ENCODE measurements at places on chromosomes 5 and 9. TPM values are rescaled to one million over a fixed set of nuclear protein-coding genes. Genes with fewer than 3 reads are reported as not detected.

DNA sequence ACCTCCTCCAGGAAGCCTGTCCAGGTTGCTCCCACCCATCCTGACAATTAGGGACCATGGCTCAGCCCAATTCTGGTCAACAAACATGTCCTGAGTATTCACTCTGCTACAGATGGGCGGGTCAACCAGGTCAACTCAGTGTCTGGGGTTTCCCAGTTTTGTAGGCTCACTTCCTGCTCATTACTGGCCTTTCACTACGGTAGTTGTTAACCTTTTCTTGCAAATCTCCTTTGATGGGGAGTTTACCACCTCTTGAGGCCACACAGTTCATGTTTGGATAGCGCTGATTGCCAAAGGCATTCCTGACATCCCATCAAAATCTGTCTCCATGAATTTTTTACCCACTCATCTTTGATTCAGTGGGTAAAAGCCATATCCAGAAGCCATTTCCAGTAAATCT is 13.8 kb downstream of the TMEM8B start:
- H3K27me3 ChIP-seq: no peaks in the 10 kb centered on the region
- H3K4me1 ChIP-seq: peaks cover 18% of the 10 kb centered on the region
- DNase-seq: no peak
- no peak overlapping the region for H3K27ac ChIP-seq
- H3K4me3 ChIP-seq: no peak overlapping the region

DNA sequence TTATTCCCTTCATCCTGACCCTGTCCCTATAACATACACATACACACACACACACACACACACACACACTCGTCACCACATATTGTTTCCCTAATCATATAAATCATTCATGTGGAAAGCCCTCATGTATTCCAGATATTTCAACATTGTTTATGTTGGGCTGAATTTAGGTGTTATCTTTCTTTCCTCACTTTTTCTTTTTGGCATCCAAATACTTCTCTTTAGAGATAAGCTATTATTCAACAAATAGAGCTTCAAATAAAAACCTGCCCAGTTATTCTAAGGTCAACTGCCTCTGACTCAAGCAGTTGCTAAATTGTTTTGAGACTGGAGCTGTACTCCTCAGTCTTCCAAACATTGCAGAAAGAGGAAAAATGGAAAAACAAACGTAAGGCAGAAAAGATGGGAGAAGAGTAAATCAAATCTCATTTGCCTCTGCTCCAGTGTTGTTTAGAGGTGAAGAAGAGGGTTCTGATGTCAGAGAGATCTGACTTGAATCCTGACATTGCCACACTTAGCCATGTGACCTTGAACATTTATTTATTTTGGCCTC is 215.7 kb downstream of the GAS1 start:
- no peaks in the 10 kb centered on the region for H3K27me3 ChIP-seq
- no peaks in the 10 kb centered on the region for H3K36me3 ChIP-seq
- H3K4me1 ChIP-seq: peaks cover 16% of the 10 kb centered on the region
- no peak overlapping the region for H3K4me3 ChIP-seq
- DNase-seq: peak; percentile 78

DNA sequence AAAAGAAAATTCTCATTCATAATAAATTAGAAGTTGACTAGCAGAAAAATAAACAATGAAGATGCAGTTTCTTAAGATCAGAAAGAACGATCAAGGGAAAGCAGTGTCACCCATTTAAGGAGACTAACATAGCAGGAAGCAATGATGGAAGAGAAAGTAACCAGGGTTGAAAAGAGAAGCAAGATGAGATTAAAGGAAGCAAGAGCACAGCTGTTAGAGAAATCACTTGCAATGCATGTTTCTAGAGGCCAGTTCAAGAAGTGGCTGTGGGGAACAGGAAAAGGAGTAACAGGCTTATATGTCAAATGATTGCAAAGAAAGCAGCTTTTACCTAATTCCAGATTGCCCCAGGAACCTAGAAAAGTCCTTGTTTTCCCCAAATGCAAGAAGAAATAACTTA is 46.8 kb upstream of the SLC1A1 start:
- no peaks in the 10 kb centered on the region for H3K4me1 ChIP-seq
- H3K27ac ChIP-seq: no peak overlapping the region
- no peak for DNase-seq
- peaks cover 6% of the 10 kb centered on the region for H3K27me3 ChIP-seq
- H3K36me3 ChIP-seq: no peaks in the 10 kb centered on the region
- H3K4me3 ChIP-seq: no peak overlapping the region

DNA sequence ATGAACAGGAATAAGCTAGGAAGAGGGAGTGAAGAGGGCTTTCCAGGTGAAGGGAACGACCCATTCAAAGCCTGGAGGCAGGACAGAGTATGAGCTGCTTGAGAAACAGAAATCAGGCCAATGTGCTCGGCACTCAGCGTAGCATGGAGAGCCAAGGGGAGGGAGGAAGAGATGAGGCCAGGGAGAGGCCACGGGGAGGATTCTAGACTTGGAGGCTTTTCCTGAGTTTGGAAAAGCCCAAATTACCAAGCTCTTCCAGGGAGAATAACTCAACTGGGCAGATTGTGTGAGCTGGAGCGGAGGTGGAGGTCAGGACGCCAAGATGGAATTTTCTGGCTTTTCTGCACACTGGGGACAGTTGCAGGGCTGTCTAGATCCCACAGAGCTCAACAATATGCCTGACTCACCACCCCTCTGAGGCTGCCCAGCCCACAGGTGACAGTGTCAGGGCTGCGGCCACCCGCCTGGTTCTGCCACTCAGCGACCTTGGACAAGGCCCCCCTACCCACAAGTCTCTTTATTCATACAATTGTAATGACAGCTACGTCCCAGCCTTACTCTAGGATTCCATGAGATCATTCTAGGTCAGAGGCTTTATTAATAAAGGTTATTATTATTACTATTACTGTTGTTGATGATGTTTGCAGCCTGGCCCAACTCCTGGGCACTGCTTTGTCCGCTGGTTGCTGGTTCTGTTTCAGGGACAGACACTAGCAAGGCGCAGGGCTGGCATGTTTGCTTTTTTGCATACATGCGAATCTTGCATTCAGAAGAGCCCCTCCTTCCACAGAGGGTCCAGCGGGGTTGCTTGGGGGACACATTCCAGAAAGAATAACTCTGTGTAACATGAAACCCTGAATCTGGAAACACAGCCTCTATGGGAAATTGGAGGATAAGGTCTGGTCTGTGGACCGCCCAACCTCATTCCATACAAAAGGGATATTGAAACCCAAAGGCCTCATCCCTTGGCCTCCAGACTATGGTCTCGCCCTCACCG is 9.4 kb upstream of the LMX1B start:
- no peaks in the 10 kb centered on the region for H3K36me3 ChIP-seq
- H3K27ac ChIP-seq: no peak overlapping the region
- H3K4me1 ChIP-seq: no peaks in the 10 kb centered on the region
- H3K27me3 ChIP-seq: peaks cover 55% of the 10 kb centered on the region
- H3K4me3 ChIP-seq: no peak overlapping the region
- no peak for DNase-seq

- no peaks in the 10 kb centered on the region for H3K27me3 ChIP-seq
- peaks cover 24% of the 10 kb centered on the region for H3K36me3 ChIP-seq
- no peaks in the 10 kb centered on the region for H3K4me1 ChIP-seq
- H3K4me3 ChIP-seq: no peak overlapping the region
- no peak for DNase-seq
- no peak overlapping the region for H3K27ac ChIP-seq
These were observed 72.8 kb downstream of the INSL6 start for GRCh38 chr9:5112646-5113045.

Gene HMGXB3
- 30.6 TPM for polyA plus RNA-seq

Gene IL17B
- polyA plus RNA-seq: 0.86 TPM

Gene OSMR
- 48.7 TPM for polyA plus RNA-seq

Gene IFNA7
- polyA plus RNA-seq: not detected

DNA sequence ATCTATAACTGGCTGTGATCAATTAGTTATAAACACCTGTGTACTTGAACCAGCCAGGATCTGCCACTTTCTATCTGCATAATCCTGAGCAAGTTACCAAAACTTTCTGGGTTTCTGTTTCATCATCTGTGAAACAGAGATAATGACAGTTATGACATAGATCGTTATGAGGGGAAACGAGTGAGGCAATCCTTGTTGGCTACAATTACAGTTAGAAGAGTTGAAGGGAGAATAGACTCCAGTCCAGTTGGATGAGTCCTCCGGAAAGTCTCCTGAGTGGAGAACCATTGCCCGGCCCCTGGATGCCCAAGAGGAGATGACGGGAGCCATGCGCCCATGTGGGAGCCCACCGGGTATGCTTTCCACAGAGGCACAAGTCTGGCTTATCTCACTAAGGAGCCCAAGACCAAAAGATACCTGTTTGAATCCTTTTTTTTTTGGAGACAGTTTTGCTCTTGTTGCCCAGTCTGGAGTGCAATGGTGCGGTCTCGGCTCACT is 4.5 kb downstream of the PDE6A start:
- H3K27me3 ChIP-seq: peaks cover 2% of the 10 kb centered on the region
- peaks cover 10% of the 10 kb centered on the region for H3K4me1 ChIP-seq
- H3K4me3 ChIP-seq: no peak overlapping the region
- H3K36me3 ChIP-seq: no peaks in the 10 kb centered on the region
- H3K27ac ChIP-seq: no peak overlapping the region

GRCh38 chr9:113219186-113219936 is 1.7 kb downstream of the FKBP15 start:
- H3K36me3 ChIP-seq: peaks cover 2% of the 10 kb centered on the region
- H3K4me3 ChIP-seq: no peak overlapping the region
- no peak for DNase-seq
- H3K4me1 ChIP-seq: peaks cover 5% of the 10 kb centered on the region

DNA sequence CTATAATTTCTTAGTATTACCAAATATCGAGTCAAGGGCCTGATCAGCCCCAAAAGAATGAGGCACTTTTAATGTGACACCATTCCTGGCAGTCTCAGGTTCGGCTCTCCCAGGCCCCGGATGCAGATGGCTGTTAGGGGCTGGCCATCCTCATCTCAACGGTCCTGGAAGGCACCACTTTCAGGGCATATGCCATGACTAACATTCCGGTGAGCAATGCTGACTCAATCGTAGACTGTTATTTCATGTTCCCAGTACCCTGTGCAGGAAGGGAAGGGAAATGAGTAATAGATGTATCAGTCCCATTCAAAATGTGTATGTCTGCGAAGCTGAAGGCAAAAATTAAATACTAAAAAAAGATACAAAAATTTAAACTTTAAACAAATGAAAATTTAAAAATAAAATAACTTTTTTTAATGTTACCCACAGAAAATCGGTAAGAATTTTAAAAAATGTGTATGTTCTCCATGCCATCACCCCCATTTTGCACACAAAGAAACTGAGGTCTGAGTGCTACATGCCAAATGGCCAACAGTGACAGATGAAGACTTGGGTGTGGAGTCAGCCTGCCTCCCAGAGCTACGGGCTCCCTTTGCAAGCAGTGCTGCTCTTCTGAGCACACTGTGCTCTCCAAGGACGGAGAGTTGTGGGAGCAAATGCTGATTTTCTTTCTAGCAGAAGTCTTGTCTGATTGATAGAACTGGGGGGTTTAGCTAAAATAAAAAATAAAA is 79.0 kb downstream of the GLDC start:
- H3K27ac ChIP-seq: peak overlapping the region; percentile 98
- DNase-seq: peak; percentile 99
- H3K4me1 ChIP-seq: peaks cover 12% of the 10 kb centered on the region
- no peaks in the 10 kb centered on the region for H3K36me3 ChIP-seq

Gene C5orf46
- polyA plus RNA-seq: 0.98 TPM

Gene FUBP3
- 50.1 TPM for polyA plus RNA-seq

DNA sequence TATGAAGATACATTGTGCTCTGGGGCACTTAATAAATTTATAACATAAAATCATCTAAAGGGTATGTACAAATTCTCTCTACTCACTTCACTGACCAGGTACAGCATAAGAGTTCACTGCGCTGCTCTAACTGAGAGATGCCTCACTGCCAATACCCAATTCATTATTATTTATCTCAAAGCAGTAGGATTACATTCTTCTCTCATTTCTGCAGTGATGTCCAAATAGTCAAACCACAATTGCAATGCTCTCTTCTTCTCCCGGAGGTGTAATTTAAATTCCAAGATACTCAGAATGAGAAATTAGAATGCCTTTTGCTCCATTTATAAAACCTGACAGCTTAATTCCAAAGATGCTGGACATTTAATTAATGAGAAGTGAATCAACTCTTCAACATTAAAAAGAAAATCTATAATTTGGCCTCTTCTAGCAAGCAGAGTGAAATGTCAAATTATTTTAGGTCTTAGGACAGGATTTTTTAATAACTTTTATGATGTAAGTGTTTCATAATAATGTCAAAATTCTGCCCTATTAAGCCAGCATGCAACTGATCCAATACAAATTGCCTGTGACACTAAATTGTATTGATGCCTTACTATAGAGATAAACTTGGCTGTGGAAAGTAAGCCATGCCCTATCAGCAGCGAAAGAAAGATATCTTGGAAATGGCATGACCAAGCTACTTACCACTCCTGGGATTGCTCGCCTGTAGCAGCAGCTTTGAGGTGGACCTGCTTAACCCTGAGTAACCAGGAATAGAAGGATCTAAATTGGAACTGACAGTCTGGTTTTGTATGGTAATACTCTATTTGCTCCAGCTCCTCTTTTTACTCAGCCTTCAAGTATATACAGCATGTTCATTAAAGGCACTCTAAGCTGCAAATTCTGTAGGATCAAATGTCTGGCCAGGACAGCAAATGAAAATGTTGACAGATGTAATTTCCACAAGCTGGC is 374.2 kb upstream of the TYRP1 start:
- H3K27ac ChIP-seq: no peak overlapping the region
- no peaks in the 10 kb centered on the region for H3K36me3 ChIP-seq
- no peak overlapping the region for H3K4me3 ChIP-seq
- H3K27me3 ChIP-seq: no peaks in the 10 kb centered on the region

Gene OR1J2
- not detected for polyA plus RNA-seq

DNA sequence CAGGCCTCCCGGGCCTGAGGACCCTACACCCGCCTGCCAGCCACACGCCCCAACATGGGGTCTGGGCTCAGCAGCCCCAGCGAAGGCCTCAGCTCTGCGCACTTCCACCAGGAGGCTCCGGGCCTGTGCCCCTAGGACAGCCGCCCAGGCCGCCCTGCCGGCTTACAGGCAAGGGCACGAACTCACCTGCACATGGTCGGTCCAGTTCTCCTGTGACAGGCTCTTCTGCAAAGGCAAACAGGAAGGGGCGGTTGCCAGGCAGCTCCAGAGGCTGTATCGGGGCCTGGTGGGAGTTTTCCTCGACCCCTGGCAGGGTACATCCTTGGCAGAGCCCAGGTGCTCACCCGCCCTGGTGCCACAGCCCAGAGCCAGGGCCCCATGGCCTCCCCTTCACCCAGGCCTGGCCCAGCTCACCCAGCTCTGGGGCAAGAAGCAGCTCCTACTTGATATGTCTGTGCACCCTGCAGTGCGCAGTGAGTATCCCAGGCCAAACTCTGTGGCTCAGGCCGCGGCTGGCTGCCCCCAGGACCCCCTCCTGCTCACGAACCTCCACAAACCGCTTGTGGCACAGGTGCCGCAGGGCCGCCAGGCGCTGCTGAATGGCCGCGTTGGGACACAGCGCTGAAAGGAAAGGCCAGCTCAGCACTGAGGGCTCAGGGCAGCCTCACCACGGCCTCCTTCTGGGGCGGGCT is 52.2 kb upstream of the NRARP start:
- no peaks in the 10 kb centered on the region for H3K36me3 ChIP-seq
- H3K4me3 ChIP-seq: no peak overlapping the region
- no peaks in the 10 kb centered on the region for H3K27me3 ChIP-seq
- no peak overlapping the region for H3K27ac ChIP-seq
